ENCODE measurements at places on chromosomes 16 and 17. TPM values are rescaled to one million over a fixed set of nuclear protein-coding genes. Genes with fewer than 3 reads are reported as not detected.
A peak's percentile ranks its signal among the peaks of the same experiment; 100 is the strongest.

DNA sequence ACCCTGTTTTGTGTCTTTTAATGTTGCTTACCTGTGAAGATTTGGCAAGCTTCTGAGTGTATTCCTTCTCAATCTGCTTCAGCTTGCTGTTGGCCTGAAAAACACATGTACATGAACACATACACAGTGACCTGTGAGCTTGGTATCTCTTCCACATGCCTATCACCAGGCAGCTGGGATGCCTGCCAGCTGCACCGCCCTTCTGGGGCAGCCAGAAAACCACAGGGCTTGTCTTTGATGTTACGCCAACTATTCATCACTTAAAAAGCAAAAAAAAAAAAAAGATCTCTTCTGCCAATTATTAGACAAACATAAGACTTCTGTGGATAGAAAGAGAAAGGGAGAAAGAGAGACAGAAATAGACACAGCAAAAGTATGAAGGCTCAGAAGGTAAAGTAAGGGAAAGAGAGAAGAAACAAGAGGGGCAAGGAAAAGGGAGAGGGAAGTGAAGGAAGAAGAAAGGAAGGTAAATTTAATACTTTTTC, 189.2 kb upstream of the AXIN2 start:
- H3K4me3 ChIP-seq, result no peak overlapping the region
- H3K4me1 ChIP-seq, result peaks cover 10% of the 10 kb centered on the region
- no peaks in the 10 kb centered on the region for H3K36me3 ChIP-seq
- no peak overlapping the region for H3K27ac ChIP-seq
- no peaks in the 10 kb centered on the region for H3K27me3 ChIP-seq

GRCh38 chr17:59287452-59287851, 44.0 kb upstream of the YPEL2 start:
- no peaks in the 10 kb centered on the region for H3K4me1 ChIP-seq
- H3K27me3 ChIP-seq, result no peaks in the 10 kb centered on the region
- no peak overlapping the region for H3K4me3 ChIP-seq
- H3K36me3 ChIP-seq, result no peaks in the 10 kb centered on the region
- H3K27ac ChIP-seq, result no peak overlapping the region

DNA sequence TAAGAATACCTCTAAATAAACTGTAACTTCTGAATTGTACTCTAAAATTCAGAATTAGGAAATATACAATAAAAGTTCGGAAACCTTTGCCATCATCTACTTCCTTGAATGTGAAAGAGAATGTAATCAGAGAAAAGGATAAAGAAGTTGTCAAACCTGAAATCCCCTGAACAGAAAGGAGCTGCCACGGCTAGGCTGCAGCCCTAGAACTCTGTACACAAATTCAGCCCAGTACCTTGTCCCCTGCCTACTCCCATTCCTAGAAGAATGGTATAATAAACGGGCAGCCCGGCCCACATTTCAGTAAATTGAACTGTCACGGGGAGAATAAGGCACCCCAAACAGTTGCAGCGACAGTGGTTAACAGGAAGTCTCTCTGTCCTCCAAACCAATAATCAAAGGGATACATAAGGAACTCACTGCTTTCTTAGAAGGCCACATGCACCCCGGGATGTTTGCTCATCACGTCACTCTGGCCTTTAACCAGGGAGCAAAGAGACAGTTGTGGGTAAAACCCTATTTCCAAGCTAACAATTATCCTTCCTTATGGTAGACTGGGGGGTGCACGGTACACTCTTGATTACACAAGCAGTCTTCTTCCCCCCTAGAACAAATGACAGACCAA, 24.3 kb upstream of the RFFL start:
- peak overlapping the region; percentile 95 for H3K4me3 ChIP-seq
- H3K27me3 ChIP-seq, result no peaks in the 10 kb centered on the region
- H3K36me3 ChIP-seq, result no peaks in the 10 kb centered on the region
- DNase-seq, result peak; percentile 28

Gene SPIRE2
- 3.8 TPM for total RNA-seq

DNA sequence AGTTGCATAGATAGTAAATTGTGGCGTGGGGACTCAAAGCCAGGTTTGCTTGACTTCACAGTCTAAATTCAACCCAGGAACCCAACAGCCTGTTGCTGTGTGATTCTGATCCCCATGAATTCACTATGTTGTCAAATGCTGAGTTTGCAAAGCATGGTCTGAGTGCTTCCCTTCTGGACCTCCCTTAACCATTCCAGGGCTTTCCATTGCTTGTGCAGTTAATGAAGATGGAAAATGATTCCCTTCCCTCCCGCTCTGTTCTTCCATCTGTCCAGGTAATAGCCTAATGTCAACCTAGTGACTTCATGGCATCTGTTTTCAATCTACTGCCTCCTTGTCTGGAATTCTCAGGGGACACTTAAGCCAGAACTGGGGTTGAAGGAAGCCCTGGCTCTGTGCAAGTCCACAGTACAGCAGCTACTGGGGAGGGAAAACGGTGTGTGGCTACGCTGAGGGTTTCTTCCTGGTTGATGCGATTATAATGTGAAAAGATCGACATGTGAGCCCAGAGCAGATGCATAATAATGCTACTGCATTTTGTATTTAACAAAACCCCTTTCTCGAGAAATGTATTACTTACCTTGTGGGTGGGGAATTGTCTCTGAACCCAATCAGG, 206.7 kb downstream of the CDH13 start:
- H3K36me3 ChIP-seq, result no peaks in the 10 kb centered on the region
- H3K27me3 ChIP-seq, result no peaks in the 10 kb centered on the region
- no peak for DNase-seq
- H3K4me1 ChIP-seq, result no peaks in the 10 kb centered on the region

- no peaks in the 10 kb centered on the region for H3K4me1 ChIP-seq
- DNase-seq, result no peak
- no peak overlapping the region for H3K4me3 ChIP-seq
- no peak overlapping the region for H3K27ac ChIP-seq
These were observed 691.6 kb upstream of the RBFOX1 start for GRCh38 chr16:6641091-6641490.

Gene TBC1D26
- total RNA-seq, result not detected

DNA sequence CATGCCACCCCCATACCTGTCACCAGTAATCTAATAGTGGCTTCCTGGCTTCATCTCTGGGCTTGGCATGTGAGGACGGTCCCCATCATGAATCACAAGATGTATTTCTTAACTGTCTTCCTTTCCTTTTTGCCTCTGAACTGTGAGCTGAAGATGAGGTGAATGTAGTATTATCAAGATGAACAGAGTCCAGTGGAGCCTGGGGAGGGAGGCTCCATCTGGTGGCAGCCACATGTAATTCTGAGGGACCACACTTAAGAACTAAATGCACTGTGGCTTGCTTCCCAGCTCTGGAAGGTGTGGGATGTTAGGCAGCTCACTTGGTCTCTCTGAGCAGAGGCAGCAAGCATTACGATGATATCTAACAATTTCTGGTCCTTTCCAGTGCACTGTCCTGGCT, 354.9 kb upstream of the ASIC2 start:
- no peaks in the 10 kb centered on the region for H3K36me3 ChIP-seq
- H3K4me1 ChIP-seq, result no peaks in the 10 kb centered on the region
- H3K27ac ChIP-seq, result no peak overlapping the region
- H3K27me3 ChIP-seq, result no peaks in the 10 kb centered on the region
- H3K4me3 ChIP-seq, result no peak overlapping the region

GRCh38 chr16:89183463-89183862, 11.9 kb downstream of the CDH15 start:
- no peak for DNase-seq
- no peaks in the 10 kb centered on the region for H3K36me3 ChIP-seq
- peaks cover 5% of the 10 kb centered on the region for H3K27me3 ChIP-seq
- no peaks in the 10 kb centered on the region for H3K4me1 ChIP-seq
- H3K4me3 ChIP-seq, result no peak overlapping the region

DNA sequence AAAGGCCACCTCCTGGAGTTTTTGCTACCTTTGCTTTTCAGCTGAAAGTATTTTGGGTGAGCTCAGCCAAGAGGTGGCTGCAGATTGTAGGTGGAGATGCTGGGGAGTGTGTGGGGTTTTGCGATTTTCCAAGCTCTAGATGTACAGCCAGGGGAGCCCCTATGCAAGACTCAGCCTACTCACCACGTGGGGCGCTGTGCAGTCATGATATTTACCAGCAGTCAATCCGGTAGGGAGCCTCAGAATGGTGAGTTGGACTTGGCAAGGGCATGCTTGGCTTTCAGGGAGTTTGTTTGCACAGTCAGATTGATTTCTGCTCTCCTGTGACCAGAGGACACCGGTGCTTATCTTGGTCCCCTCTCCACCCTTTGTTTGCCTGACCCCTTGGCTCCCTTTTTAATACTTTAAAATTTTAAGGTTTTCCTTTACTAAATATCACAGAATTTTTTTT, 175.3 kb downstream of the UTP18 start:
- H3K27ac ChIP-seq, result no peak overlapping the region
- no peaks in the 10 kb centered on the region for H3K4me1 ChIP-seq
- DNase-seq, result no peak
- no peaks in the 10 kb centered on the region for H3K27me3 ChIP-seq
